ENCODE measurements at places on chromosomes 13 and 19.

- no peak for DNase-seq
These were observed 417.4 kb downstream of the NDFIP2 start for GRCh38 chr13:79898202-79898826.

DNA sequence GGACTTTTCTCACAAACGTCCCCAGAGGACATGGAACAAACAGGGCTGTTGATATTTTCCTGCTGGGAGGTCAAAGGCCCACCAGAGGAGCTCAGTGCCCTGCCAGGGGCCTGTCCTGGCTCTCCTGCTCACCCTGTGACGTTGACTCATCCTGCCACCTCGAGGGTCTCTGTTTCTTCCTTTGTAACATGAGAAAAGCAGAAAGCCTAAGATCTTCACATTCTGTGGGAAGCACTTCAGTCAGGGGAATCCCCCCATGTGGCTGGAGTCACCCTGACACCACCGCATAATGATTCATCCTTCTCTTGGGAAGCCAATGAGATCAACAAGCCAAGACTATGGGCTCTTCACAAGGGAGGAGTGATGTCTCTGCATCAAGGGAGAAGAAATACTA is 147.9 kb downstream of the KATNAL1 start:
- no peak for DNase-seq

GRCh38 chr19:7815325-7815724 is 14.7 kb upstream of the EVI5L start:
- no peak for DNase-seq

GRCh38 chr13:27283906-27284493 is 13.4 kb downstream of the RASL11A start:
- no peak for DNase-seq

- no peak for DNase-seq
These were observed at the start of gene MAB21L1 for GRCh38 chr13:35475960-35476943. Gene MAB21L1 (minus strand): TSS chr13:35476689. CDS start chr13:35476138, 551 bp downstream.

DNA sequence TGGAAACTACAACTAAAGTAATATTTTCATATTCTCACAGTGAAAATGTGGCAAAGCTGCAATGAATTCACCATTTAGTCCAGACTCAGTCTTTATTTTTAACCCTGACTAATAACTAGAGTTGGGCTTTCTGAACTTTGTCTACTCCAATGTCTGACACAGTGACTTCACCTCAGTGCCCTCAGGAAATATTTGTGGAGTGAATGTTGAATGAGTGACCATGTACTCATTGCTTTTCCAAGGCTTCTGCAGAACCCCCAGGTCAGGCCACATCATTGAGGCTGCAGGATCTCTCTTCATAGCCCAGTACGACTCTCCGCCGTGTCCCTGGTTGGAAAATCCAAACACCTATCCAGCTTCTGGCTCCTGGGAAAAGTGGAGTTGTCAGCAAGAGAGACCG is 1.8 kb downstream of the ZNF175 start:
- no peak for DNase-seq

Data from stimulated activated CD4-positive, alpha-beta T cell treated with anti-CD3 and anti-CD28 coated beads, Interleukin-1b, Interleukin-23, amount 100 ng/mL, for 1 hour (primary cell).